ENCODE measurements at places on chromosomes 16 and 17.

GRCh38 chr16:20910781-20911321, 10.3 kb downstream of the LYRM1 start:
- no peak for DNase-seq

- DNase-seq, result peak; percentile 76
Measured at GRCh38 chr17:18217412-18218015, 7.9 kb upstream of the LLGL1 start.

- DNase-seq, result no peak
Measured at GRCh38 chr17:51365090-51365489, 104.7 kb downstream of the UTP18 start.

- no peak for DNase-seq
Measured at GRCh38 chr16:35596467-35596866, 2137.1 kb downstream of the TP53TG3F start.

- DNase-seq, result no peak
Measured at GRCh38 chr17:79203016-79203415, 128.4 kb downstream of the ENGASE start.

- DNase-seq, result peak; percentile 45
Measured at GRCh38 chr17:78343543-78344201, 16.2 kb downstream of the SOCS3 start.

GRCh38 chr17:59848778-59849177, 44.0 kb downstream of the TUBD1 start:
- DNase-seq, result no peak

GRCh38 chr16:9607515-9608230, 516.2 kb downstream of the HAPSTR1 start:
- no peak for DNase-seq

GRCh38 chr17:81339534-81340296, 44.6 kb upstream of the SLC38A10 start:
- no peak for DNase-seq

- no peak for DNase-seq
Measured at GRCh38 chr16:15594711-15595320, 48.1 kb downstream of the MARF1 start.

- DNase-seq, result peak; percentile 91
Measured at GRCh38 chr16:17266608-17267313, 204.0 kb downstream of the XYLT1 start.

- DNase-seq, result no peak
Measured at GRCh38 chr17:49447628-49448302, 33.1 kb upstream of the PHB1 start.

DNA sequence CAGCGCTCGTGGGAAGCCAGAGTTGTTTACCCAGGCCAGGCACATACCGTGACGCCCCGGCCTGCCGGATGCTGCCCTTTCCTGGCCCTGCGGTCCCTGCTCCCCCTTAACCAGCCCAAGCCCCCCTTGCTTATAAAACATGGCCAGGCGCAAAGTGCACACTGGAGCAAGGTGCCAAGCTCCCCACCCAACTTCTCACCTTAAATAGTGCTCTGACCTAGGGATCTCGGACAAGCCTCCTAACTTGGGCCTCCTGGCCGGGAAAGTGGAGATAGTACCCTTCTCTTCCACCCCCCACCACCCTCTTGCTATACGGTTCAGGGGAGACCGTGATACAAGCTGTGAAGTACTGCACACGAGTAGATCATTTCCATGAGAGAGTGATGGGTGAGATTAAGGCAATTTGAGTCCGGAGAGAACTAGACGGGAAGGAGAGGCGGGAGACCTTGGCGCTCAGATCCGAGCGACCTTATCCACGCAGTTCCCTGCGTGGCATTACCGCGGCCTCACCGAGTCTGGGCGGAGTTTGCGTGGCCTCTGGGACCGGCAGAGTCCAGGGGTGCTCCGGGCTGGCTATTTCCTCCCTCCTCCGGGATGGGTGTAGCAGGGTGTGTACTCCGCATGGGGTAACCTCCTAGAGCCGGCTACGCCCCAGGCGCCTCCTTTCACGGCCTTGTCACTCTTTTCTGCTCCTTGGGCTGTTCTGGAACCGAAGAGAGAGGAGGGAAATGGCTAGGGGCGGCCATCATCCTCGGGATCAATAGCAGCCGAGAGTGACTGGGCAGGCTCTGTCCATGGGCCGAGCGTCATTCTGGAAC, 4.4 kb upstream of the LHX1 start:
- DNase-seq, result no peak

DNA sequence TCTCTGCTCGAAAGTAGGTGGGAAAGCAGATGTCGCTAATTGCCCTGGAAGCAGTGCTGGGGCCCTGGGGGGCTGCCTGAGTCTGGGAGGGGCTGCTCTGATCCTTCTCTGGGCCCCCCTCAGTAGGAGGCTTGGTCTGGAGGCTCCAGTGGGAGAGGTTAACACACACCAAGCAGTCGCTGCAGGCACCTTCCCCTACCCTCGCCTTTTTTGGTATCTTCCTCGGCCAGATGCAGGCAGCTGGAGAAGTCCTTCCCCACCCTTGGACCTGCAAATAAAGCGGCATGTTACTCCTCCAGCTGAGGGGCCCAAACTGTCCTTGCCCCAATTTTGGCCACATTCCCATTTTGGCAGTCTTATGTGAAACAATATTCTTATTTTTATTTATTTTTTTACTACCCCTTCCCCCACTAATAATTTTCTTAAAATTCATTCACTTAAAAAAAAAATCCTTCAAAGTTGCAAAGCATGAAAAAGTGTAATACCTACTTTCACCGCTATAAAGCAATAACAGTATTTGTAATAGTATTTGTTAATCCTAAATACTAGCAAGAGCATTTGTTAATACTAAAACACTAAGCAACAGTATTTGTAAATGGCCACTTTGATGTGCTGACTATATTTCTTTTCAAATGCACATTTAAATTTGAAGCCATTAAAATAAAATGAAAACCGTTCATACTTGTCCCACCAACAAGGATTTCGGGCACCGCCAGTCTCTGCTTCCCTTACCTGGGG, 15.0 kb downstream of the C16orf46 start:
- no peak for DNase-seq

DNA sequence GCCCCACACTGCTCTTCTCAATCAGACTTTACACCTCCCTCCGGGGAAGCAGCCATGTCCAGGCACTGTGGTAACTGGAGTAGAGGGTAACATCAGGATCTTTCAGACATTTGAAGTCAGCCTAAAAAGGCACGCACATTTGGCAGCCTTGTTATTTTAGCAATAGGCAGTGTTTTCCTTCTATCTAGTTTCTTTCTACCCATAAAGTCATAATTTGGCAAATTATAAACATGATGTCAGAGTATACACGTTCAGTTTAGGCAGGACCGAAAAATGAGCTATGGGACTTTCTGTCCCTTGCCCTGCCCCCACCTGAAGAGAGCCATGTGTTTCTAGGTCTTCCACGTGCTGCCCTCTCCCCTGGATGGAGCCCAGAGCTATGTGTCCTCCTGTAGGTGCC, 21.1 kb downstream of the NARF start:
- no peak for DNase-seq

- DNase-seq, result no peak
Measured at GRCh38 chr17:71286625-71287024, 834.2 kb upstream of the SOX9 start.

DNA sequence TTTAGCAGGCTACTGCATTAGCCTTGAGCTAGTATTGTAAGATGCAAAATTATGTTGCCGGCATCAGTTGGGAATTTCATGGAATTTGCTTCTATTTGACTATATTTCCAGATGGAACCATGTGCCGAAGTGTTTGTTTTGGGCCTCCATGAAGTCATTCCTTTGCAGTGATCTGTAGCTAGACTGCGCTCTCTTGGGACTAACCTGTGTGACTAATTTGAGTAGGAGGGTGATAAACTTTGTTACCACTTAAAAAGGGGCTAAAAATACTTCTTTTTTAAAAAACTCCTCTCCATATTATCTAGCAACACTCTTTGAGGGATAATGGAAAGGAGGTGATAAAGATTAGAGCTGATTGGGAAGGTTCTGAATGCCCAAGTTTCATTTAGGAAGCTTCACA, 166.8 kb upstream of the TBX2 start:
- DNase-seq, result no peak

DNA sequence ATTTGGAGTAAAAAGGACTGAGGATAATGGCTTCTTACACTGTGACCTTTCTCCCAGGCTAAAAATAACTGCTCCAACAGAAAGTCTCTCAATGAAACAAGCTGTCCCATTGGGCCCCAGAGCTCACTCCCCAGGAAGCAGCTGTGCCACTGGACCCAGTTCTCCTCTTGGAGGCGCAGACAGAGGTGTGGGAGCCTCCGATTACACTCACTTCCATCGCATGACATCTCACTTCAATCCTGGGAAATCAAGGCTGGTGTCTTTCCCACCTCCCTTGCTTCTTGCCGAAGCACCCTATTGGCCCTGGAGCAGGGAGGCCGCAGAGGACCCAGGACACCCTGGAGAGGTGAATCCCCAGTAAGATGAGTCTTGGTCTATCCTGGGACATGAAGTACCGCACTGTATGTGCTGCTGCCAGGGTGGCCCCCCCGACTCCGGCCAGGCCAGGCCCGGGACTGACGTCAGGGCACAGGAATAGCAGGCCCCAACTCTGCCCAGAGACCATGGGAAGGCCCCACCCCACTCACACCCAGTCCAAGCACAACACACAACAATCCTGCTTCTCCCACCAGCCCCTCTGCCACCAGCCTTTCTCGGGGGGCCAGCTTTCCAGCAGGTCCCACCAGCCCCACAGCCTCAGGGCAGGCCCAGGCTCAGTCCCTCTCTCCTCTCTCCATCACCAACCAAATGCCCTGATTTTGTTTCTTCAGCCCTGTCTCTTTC, 29.5 kb downstream of the SRL start:
- no peak for DNase-seq

DNA sequence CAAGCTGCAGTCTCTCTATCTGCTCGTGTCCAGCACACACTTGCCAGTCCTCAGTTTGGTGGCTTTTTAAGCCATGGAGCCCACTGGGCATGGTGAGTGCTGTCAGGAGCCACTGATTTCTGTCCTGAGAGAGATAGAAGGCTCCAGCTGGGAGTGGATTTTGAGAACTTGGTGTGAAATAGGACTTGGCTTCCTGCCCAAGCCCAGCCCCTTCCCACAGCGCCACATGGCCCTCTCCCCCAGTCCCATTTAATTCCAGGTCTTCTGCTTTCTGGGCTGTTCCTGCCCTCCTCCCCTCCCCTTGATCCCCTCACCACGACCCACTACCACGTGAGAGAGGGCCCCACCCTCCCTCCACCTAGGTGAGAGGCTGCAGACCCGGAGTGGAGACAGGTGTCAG, 14.4 kb upstream of the ABCC3 start:
- no peak for DNase-seq

DNA sequence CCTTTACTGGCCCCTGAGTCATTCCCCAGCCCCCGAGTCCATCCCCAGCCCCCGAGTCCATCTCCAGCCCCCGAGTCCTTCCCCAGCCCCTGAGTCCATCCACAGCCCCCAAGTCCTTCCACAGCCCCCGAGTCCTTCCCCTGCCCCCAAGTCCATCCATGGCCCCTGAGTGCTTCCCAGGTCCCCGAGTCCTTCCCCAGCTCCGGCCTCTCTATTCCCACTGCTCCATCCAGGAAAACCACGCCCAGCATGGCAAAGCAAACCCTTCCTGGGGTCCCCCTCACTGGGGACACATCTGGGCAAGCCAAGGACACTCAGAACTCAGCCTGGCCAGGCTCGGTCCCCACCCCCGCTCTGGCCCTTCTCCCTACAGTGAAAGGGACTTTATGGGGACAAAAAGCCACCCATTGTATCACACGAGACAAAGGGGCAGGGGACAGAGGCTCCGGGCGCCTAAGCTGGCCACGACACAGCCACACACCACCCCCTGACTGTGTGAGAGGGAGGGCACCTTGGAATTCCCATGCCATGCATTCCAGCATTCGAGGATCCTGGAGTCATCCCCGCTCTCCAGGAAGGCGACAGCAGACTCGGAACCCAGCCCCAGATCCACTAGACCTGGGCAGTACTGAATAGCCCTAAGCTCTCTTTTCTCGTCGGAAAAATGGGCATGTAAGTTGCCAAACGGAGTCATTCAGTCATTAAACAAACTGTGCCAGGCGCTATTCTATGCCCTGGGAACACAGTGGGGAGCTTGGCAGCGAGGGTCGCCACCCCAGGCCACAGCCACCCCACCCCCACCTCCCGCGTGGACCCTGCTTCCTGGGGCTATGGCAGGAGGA, 14.0 kb downstream of the PLLP start:
- no peak for DNase-seq

- peak; percentile 45 for DNase-seq
Measured at GRCh38 chr17:57993471-57994365, 5.7 kb upstream of the VEZF1 start.

DNA sequence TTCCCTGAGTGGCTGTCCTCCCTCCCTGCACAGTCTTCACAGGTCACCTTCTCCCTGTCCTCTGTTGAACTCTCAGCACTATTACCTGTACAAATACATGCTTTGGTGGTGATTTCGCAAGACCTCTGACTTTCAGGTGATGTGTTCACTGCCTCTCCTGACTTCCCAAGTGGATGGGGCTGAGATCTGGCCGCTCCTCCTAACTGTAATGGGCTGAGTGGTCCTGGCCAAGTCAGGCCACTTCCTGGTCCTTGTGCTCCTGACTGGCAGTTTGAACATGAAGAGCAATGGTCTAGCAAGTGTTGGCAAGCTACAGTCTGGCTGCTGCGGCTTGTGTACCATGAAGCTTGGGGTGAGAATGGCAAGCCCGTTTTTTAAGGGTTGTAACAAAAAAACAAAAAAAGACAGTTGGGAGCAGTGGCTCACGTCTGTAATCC, 11.7 kb upstream of the TMED6 start:
- DNase-seq, result no peak

- DNase-seq, result no peak
Measured at GRCh38 chr16:49127103-49127502, 154.5 kb downstream of the CBLN1 start.

DNA sequence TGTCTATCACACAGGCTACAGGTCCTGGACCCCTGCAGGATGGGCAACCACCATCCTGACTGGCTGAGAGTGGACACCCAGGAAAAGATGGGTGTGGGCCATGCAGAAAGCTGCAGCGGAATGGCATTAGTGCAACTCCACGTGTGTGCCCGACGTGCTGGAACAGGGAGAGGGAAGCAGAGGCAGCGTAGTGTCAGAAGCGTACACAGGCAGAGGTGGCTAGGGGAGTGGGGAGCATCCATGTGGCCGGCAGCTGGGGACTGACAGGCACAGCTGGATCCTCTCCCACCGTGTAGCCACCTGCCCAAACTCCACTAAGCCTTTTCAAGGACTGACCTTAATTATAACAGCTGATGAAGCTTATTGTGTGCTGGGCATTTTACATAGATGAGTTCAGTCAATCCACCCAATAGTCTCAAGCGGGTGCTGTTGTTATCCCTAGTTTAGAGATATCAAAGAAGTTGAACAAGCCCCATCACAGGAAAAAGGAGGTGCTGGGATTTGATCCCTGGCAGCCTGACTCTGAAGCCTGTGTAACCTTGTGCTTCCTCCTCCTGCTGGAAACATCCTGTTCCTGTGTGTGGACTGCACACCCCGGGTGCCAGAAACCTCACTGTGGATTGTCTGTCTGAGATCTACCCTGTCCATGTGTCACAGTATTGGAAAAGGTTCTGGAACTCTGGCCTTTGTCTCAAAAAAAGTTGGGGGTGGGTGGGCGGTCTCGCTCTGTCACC, 114.0 kb downstream of the PRKCA start:
- DNase-seq, result no peak

GRCh38 chr17:31627960-31628359, 231.1 kb downstream of the COPRS start:
- no peak for DNase-seq

- no peak for DNase-seq
Measured at GRCh38 chr17:58517378-58517927, 3.0 kb upstream of the MTMR4 start.

All from SHP77 (cell line).